Panc1 (cell line): ENCODE measurements at places on chromosomes 5 and 9. TPM values are rescaled to one million over a fixed set of nuclear protein-coding genes. Genes with fewer than 3 reads are reported as not detected.

DNA sequence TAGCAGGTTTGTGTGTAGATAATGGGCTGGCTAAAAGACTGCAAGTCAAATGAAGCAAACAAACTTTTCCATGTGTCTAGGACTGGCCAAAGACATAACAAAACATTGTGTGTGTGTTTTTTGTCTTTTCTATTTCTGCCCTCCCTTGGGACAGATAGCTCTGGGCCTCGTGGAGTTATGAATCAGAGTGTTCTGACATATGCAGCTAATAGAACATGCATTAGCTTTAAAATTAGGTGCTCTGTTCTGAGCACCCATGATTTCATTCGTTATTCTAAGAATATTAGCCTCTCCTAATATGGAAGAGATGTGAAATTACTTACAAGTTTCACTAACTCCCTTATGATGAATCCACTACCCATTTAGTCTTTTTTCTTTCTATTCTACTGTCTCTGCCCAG is 367.3 kb upstream of the PAPPA start:
- H3K27me3 ChIP-seq = no peaks in the 10 kb centered on the region
- no peaks in the 10 kb centered on the region for H3K36me3 ChIP-seq
- no peak overlapping the region for H3K4me3 ChIP-seq
- no peak overlapping the region for H3K27ac ChIP-seq

- no peaks in the 10 kb centered on the region; the same call in 1 of the 2 replicates for H3K27me3 ChIP-seq
- H3K36me3 ChIP-seq = no peaks in the 10 kb centered on the region
- no peaks in the 10 kb centered on the region for H3K4me1 ChIP-seq
- DNase-seq = no peak
- no peak overlapping the region for H3K4me3 ChIP-seq
- H3K27ac ChIP-seq = no peak overlapping the region
These were observed 48.8 kb upstream of the TBCA start for GRCh38 chr5:77824981-77825380.

DNA sequence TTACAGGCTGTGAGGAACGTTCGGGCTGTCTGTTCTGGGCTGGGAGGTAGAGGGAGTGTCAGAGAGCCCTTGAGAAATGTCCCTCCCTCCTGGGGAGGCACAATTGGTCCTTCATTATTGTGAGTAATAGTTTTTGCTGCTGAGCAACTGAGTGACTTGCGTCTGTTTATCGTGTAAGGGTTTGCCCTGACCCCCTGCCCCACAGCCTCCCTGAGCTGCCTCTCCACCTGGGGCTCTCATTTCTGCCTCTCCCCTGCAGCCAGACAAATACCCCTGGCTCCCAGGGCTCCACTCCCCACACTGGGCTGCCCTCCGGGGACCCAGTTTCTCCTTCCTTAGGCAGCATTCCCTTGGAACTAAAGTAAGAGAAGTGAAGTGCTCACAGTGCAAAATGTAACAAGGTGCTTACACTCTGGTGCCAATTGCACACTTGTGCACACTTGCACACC is 174.9 kb upstream of the MVB12B start:
- H3K27me3 ChIP-seq = no peaks in the 10 kb centered on the region
- no peaks in the 10 kb centered on the region for H3K36me3 ChIP-seq
- no peak overlapping the region for H3K27ac ChIP-seq
- no peaks in the 10 kb centered on the region for H3K4me1 ChIP-seq
- H3K4me3 ChIP-seq = no peak overlapping the region

GRCh38 chr5:53095931-53096525 is 13.5 kb downstream of the MOCS2 start:
- no peak overlapping the region for H3K27ac ChIP-seq
- H3K4me1 ChIP-seq = peaks cover 11% of the 10 kb centered on the region
- no peaks in the 10 kb centered on the region for H3K27me3 ChIP-seq
- peaks cover 20% of the 10 kb centered on the region; the same call in 1 of the 2 replicates for H3K36me3 ChIP-seq
- DNase-seq = peak; percentile 73

DNA sequence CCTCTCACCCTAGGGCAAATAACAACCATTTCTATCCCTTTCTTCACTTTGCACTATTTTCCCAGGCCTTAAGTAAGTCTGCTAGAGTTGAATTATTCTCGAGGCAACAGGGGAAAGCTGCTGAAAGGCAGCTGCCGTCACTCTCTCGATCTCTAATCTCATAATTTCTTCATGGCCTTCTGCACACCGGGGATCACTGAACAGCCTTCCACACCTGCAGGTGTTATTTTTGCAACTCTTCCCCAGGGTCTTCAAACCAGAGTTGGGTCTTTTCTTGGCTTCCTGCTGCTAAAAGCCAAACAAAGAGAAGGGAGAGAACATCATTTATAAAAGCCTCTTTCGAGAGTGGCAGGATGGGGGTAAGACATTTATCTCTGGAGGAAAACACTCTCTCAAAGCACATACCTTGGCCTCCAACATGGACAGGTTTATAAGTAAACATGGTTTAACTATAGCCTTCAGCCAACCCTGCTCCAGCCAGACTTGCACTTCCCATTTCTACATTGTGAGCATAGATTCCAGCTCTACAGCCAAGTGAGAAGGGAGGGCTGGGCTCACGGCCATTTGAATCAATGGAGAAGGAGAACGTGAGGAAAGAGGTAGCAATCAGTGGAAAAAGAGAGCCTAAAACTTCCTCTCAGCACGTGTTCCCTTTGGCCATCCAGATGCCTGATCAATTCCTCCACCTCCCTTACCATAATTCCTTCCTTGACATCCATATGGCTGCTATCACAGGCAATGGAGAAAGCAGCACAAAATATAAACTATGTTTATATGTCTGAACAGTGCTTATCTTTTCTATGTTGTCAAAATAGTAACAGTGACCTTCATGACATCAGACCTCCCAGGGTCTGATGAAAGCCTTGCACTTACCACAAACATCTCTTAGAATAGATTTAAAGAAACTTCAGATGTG is 464.9 kb downstream of the TLE1 start:
- H3K36me3 ChIP-seq = no peaks in the 10 kb centered on the region
- no peaks in the 10 kb centered on the region for H3K27me3 ChIP-seq
- H3K4me1 ChIP-seq = no peaks in the 10 kb centered on the region
- no peak for DNase-seq

DNA sequence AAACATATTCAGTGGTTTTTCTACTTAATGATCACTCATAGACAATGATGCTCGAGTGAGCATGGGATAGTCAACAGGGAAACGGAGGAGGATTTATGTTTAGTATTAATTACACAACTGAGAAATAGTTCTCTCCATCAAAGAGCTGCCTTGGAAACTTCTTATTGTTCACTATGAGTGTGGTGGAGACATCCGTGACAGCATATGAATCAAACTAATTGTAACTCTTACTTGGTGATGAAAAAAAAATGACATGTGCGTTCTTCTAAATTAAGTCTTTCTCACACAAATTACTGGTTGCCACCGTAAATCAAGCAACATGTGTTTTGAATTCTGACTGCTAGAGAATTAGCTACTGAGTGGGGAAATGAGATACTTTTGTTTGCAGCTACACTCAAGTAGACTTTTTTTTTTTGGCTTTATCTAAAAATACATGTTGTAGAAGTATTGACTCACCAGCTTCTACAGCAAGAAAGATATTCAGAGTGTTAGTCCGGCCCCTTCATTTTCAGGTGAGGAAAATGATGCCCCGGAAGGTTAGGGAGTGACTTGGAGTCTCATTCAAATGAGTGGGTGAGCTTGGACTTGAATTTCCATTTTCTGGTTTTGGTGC is 179.4 kb downstream of the CFAP90 start:
- no peak overlapping the region for H3K4me3 ChIP-seq
- H3K36me3 ChIP-seq = no peaks in the 10 kb centered on the region
- H3K27ac ChIP-seq = no peak overlapping the region
- DNase-seq = no peak
- H3K4me1 ChIP-seq = no peaks in the 10 kb centered on the region

DNA sequence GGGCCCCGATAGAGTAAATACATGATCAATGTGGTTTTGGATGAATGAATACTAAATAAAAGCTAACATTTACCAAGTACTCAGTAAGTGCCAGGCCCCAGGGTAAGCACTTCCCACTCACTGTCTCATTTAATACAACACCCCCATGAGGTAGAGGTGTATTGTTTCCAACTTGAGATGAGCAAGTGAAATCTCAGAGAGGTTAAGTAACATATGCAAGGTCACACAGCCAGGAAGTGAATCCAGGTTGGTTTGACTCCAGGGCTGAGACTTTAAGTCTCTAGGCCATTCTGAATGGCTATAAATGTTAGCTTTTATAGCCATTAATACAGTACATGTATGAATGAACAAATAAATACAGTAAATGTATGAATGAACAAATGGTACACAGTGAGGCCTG is 39.4 kb downstream of the LHX2 start:
- H3K27ac ChIP-seq = no peak overlapping the region
- no peak overlapping the region for H3K4me3 ChIP-seq
- no peaks in the 10 kb centered on the region for H3K36me3 ChIP-seq
- H3K27me3 ChIP-seq = no peaks in the 10 kb centered on the region
- no peak for DNase-seq

GRCh38 chr5:591746-592145 is 20.4 kb upstream of the CEP72 start:
- H3K4me3 ChIP-seq = no peak overlapping the region
- peaks cover 13% of the 10 kb centered on the region for H3K27me3 ChIP-seq
- no peak overlapping the region for H3K27ac ChIP-seq

GRCh38 chr9:69178583-69179011 is 4.5 kb downstream of the TJP2 start:
- H3K4me3 ChIP-seq = no peak overlapping the region
- no peaks in the 10 kb centered on the region for H3K36me3 ChIP-seq
- DNase-seq = no peak
- peak overlapping the region; percentile 66 for H3K27ac ChIP-seq
- H3K27me3 ChIP-seq = no peaks in the 10 kb centered on the region

DNA sequence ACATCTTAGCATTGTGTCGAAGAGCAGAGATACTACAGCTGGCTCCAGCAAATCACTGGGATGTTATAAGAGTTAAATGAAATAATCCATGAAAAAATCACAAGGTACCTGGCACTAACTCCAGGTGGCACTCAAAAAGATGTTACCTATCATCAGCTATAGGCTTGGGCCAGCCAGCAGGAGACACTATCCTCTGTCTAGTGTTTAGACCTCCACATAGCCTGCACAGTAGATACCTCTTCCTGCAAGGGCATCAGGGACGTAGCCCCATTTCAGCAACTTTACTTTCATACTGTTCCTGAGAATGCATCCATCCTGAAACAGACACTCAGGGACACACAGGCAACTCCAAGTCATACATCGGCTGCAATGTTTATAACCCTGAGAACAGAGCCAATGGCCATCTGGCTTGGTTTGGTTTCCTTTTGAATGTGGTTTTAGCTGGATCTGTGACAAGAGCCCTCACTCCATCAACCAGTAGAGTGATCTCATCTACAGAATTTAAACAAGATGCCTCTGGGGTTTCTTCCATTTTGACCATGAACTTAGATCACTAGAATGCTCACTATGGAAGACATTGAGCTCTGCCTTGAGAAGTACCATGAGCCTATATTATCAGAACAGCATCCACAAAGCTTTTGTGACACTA is 69.9 kb downstream of the TLE1 start:
- H3K36me3 ChIP-seq = no peaks in the 10 kb centered on the region
- no peak overlapping the region for H3K4me3 ChIP-seq
- no peaks in the 10 kb centered on the region for H3K27me3 ChIP-seq
- H3K4me1 ChIP-seq = no peaks in the 10 kb centered on the region
- H3K27ac ChIP-seq = no peak overlapping the region

DNA sequence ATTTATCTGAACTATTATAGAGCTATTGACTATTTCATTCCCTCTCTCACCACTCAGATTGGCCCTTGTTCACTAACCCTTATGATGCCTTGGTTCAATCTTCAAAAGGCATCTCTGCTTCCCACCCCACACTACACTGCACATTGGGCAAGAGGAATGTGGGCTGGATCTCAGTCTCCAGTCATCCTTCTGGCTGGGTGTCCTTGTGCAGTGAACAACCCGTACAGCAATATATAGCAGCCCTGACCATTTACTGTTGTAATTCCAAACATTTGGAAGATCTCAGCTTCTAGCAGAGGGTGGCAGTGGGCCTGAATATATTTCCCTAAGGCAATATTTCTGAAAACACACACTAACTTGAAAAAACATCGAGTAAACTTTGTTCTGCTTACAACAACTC is 199.2 kb upstream of the GDNF start:
- no peak for DNase-seq
- no peaks in the 10 kb centered on the region for H3K4me1 ChIP-seq
- H3K27me3 ChIP-seq = peaks cover 12% of the 10 kb centered on the region
- H3K4me3 ChIP-seq = no peak overlapping the region

DNA sequence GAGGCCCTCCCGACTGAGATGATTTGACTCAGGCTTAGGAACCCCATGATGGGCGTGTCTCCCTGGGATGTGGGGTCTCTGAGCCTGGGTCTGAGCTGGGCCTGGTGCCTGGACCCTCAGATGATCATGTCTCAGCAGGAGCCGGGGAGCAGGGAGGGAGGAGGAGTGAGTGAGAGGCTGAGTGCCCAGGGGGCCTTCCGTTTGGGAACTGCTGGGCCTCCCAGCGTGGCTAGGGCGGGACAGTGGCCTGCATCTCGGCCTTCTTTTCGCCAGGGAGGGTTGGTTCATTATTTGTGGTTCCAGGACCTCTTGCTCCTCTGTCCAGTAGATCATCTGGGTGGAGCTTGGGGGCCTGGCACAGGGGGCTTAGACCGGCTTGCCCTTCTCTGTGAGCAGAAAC is 5.6 kb downstream of the PRRX2 start:
- H3K4me1 ChIP-seq = no peaks in the 10 kb centered on the region
- no peaks in the 10 kb centered on the region for H3K36me3 ChIP-seq
- H3K27me3 ChIP-seq = no peaks in the 10 kb centered on the region
- DNase-seq = no peak
- H3K27ac ChIP-seq = no peak overlapping the region
- no peak overlapping the region for H3K4me3 ChIP-seq

- no peaks in the 10 kb centered on the region for H3K27me3 ChIP-seq
- no peaks in the 10 kb centered on the region for H3K36me3 ChIP-seq
- H3K4me1 ChIP-seq = no peaks in the 10 kb centered on the region
- no peak overlapping the region for H3K4me3 ChIP-seq
These were observed 3.3 kb downstream of the SLC23A1 start for GRCh38 chr5:139379626-139380449.

GRCh38 chr5:94540856-94541494 is 77.4 kb downstream of the KIAA0825 start:
- no peak for DNase-seq
- no peaks in the 10 kb centered on the region for H3K4me1 ChIP-seq
- no peak overlapping the region for H3K4me3 ChIP-seq
- H3K36me3 ChIP-seq = no peaks in the 10 kb centered on the region
- no peaks in the 10 kb centered on the region for H3K27me3 ChIP-seq

DNA sequence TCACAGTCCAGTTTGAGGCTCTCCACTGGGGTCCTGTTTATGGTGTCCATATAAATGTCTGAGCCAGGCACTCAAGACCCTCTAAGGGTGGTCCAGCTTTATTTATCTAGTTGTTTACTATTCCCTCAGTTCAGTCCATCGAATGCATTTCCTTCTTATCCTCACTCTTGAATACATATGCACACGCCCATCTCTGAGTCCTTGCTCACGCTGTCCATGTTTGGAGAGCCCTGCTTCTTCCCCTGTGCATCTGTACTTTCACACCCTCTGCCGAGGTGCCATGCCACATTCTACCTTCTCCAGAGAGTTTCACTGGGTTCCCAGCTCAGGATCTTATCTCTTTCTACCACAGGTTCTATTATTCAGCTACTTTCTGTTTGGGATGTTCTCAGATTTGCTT is 30.2 kb upstream of the SEMA6A start:
- H3K27ac ChIP-seq = no peak overlapping the region
- H3K4me1 ChIP-seq = no peaks in the 10 kb centered on the region
- no peaks in the 10 kb centered on the region for H3K36me3 ChIP-seq
- H3K4me3 ChIP-seq = no peak overlapping the region

GRCh38 chr9:121989010-121989409 is 104.1 kb downstream of the TTLL11 start:
- no peak overlapping the region for H3K27ac ChIP-seq
- H3K4me1 ChIP-seq = no peaks in the 10 kb centered on the region
- no peaks in the 10 kb centered on the region for H3K36me3 ChIP-seq
- H3K4me3 ChIP-seq = no peak overlapping the region
- no peaks in the 10 kb centered on the region for H3K27me3 ChIP-seq
- DNase-seq = no peak

The SLC34A1 gene
- not detected for total RNA-seq

The SPRY4 gene
- total RNA-seq = 35.6 TPM

The GPBP1 gene
- 54.4 TPM for total RNA-seq

The IL9 gene
- not detected for total RNA-seq
